ENCODE measurements at places on chromosomes 1 and 21. TPM values are rescaled to one million over a fixed set of nuclear protein-coding genes. Genes with fewer than 3 reads are reported as not detected.

Gene CD34
- 0.13 TPM for total RNA-seq

Gene G0S2
- total RNA-seq, result 7.8 TPM

Gene TARS2
- total RNA-seq, result 21.5 TPM

Gene FAM163A
- total RNA-seq, result not detected

Gene TRPM2
- under 0.01 TPM for total RNA-seq

Gene COL9A2
- total RNA-seq, result 1.5 TPM

Gene TRIM17
- total RNA-seq, result 0.07 TPM

Gene AADACL4
- total RNA-seq, result not detected

Gene INSRR
- total RNA-seq, result under 0.01 TPM

Gene ABCG1
- 3.3 TPM for total RNA-seq

Gene DCDC2B
- total RNA-seq, result not detected

Gene ELF3
- total RNA-seq, result 2.2 TPM

Gene MPZL1
- total RNA-seq, result 134 TPM

Gene PGLYRP4
- total RNA-seq, result not detected

Gene CD1D
- 0.59 TPM for total RNA-seq

Gene TACSTD2
- 0.26 TPM for total RNA-seq

Gene RGS7
- 1.0 TPM for total RNA-seq

Gene TSSK3
- 0.13 TPM for total RNA-seq

Gene COL24A1
- total RNA-seq, result 0.46 TPM

Gene TRAPPC3
- total RNA-seq, result 61.5 TPM

Gene TPTE
- total RNA-seq, result not detected

Gene OR10R2
- not detected for total RNA-seq

Gene CLK2
- 33.0 TPM for total RNA-seq

Gene LRRN2
- not detected for total RNA-seq

Gene ORC1
- total RNA-seq, result 0.99 TPM

Gene CDC20
- 16.5 TPM for total RNA-seq

Gene OR2L2
- not detected for total RNA-seq

Gene NCF2
- 0.39 TPM for total RNA-seq

Gene FMO5
- 1.4 TPM for total RNA-seq

Gene NBPF3
- total RNA-seq, result 12.6 TPM

Gene WDR47
- 22.1 TPM for total RNA-seq

Gene RYR2
- not detected for total RNA-seq
